ENCODE measurements at places on chromosomes 12 and 14. TPM values are rescaled to one million over a fixed set of nuclear protein-coding genes. Genes with fewer than 3 reads are reported as not detected.

Gene KRT78
- total RNA-seq: not detected

Gene TAS2R20
- total RNA-seq: 2.4 TPM

Gene TDRD9
- total RNA-seq: 2.3 TPM

Gene FOXN4
- not detected for total RNA-seq

All from dermis lymphatic vessel endothelial cell (primary cell).